AG09319 (cell line): ENCODE measurements at places on chromosomes 11 and 22.

DNA sequence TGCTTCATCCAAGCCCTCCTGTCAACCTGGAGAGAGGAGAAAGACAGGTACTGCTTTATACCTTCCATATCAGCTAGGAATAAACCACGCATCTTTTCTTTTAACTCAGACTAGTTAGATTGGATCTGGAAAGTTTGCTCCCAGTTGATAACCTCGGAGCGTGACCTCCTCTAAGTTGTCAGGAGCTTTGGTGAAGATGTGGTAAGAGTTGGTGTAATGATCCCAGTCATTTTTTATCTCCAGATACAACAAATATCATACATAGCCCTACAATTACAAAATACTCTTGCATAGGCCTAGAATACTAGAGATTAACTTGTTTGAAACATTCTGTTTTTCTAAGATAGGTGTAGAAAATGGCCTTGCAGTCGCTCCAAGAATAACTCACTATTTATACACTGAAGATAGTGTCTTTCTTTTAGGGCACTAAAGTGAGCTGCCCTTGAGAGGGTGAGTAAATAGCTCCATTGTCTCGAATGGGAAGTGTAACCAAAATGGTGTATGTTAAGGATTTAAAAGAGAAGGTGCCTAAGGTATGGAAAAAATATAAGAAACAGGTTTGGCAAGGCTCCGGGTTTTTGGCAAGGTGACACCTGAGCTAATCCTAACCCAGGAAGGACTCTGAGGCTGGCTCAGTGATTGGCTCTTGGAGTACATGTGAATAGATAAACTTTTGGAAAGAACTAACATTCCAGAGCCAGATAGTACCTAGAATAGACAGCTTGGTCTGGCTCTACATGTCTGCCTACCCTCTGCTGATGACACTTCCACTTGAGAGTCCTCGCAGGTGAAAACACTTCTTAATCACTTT lies 59.4 kb downstream of the GLYATL1 start:
- no peak for DNase-seq

- DNase-seq: no peak
Observed at GRCh38 chr11:134951305-134951700, 539.3 kb upstream of the B3GAT1 start.

DNA sequence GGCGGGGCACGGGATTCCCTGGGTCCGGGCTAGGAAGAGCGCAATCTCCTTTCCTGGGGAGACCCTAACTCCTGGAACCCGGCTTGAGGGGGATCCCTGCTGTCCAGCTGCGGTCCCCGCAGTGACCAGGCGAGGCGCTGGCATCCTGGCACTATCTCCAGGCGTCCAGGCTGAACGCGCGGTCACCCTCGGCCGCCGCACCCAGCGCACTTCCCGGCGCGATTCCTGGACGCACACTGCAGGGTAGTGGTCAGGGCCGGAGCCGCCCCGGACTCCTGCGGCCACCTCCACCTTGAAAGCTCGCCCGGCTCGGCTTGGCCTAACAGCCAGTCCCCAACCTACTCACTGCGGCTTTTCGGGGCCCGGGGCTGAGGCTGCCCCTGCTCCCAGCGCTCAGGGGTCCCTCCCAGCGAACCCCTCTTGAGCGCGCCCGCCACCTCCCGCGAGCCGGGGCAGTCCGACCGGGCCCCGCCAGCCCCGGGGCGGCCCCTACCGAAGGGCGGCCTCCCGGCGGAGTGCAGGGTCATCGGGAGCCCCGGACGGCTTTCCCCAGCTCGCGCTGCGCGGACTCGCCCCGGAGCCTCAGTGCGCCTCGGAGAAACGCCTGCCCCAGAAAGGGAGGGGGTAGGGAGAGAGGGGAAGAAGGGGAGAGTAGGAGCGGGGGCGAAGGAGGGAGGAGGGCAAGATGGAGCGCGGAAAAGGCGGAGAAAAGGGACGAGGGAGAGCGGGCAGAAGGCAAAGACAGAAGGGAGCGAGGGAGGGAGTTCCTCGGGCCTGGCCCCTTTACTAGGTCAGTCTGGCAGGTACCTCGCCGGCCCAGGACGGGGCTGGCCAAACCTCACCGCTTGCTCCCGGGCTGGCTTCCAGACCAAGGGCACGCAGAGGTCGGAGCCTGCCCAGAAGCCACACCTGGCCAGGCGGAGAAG lies 1.0 kb downstream of the POU2AF3 start:
- DNase-seq: no peak

GRCh38 chr11:68373189-68373814 lies 60.9 kb downstream of the LRP5 start:
- peak; percentile 69 for DNase-seq

- DNase-seq: no peak
Observed at GRCh38 chr11:43835104-43835503, 45.5 kb upstream of the ALKBH3 start.

DNA sequence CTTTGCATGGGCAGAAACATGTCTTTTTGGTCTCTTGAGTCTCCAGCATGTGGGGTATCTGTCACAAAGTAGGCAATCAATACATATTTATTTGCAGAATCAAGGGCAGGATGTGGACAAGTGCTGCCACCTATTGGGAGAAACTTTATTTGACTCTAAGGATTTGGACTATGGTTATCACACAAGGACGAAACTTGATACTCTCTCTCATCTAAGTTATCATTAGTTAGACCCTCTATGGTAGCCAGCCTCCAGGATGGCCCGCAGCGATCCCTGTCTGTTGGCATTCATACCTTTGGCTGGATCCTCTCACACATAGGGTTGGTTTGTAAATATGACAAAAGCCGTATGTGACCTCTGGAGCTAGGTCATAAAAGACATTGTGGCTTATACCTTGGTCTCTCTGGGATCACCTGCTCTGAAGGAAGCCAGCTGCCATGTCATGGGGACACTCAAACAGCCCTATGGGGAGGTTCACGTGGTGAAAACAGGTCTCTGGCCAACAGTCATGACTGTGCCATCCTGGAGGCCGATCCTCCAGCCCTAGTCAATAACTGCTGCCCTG lies 1.1 kb upstream of the FBXO7 start:
- DNase-seq: peak; percentile 23

DNA sequence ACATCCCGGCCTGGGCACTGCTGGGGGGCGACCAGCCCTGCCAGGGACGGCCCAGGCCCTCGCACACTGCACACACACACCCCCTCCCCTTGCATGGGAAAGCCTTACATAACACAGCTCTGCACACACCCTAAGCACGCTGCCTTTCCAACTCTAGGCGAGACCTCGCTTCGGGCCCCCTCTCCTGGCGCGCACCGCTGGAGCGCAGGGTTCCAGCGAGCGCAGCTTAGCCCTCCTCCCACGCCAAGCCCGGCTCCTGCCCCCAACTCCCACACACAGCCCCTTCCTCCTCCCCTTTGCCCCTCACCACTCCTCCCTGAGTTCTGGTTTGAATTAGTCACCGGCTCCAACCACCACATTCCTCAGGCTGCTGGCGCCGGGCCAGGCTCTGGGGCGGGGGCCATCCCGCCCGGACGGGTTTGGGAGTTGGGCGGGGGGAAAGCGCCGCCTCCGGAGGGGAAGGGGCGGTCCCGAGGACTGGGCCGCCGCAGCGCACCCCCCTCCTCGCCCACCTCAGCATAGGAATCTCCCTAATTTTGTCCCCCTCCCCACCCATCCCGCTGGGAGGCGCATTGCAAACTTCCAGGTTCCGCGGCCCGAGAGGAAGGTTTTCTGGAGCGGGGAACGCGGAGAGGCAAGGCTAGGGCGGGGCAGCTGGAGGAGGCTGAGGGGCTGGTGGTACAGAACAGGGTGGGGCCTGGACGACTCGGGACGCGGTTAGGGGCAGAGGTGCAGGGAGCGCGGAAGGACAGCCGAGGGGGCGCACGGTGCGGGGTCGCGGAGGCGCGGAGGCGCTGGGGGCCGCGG lies 966 bp downstream of the AHNAK start:
- DNase-seq: peak; percentile 86

DNA sequence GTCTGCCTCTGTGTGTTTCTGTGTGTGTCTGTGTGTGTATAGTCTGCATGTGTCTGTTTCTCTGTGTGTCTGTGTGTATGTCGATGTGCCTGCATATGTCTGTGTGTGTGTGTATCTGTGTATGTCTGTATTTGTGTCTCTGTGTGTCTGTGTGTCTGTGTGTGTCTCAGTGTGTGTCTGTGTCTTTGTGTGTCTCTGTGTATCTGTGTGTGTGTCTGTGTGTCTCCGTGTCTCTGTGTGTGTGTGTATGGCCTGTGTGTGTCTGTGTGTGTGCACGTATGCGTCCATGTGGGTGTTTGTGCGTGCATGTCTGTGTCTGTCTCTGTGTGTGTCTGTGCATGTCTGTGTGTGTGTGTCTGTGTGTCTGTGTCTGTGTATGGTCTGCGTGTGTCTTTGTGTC lies 439 bp downstream of the SNX32 start:
- no peak for DNase-seq

DNA sequence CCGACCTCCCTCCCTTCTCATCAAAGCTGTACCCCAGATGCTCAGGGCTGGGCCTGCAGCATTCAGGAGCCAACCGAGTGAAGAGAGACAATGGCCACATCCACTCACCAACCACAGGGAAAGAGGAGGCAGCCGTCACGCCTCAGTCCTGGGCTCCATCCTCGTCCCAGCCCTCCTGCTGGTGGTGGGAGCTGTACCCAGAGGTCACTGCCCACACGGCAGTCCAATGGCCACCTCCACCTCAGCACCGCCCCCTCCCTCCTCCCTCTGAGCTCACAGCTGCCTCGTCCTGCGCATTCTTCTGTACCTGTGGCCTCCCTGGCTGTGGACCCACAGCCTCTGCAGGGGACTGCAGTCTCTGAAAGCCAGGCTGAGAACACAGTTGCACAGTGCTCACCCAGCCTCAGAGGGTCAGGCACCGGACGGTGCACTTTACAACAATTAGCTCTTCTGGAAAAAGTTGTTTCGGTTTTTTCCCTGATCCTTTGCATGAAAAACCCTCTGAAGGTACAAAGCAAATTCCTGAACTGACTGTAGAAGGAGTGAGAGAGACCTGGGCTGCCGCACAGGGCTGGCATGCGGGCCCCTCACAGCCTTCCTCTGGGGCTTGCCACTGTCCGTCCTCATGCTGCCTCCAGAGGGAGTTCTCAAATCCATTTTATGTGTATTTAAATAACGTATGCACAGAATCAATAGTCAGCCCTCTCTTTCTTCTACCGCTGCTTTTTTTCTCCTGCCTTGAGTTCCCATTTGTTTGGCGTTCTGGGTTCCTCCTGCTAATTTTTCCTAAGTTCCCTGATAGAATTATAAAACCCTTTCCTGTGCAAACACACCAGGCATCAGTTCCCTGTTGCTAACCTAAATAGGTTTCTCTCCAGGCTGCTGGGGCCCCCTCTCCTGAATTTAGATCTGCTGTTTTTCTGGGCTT lies 52.7 kb downstream of the PHF21B start:
- DNase-seq: no peak

- no peak for DNase-seq
Observed at GRCh38 chr11:25057861-25058260, 561.0 kb downstream of the LUZP2 start.

GRCh38 chr22:49996119-49996517 lies 16.4 kb downstream of the IL17REL start:
- DNase-seq: no peak

- DNase-seq: no peak
Observed at GRCh38 chr11:970319-970871, 44.7 kb downstream of the AP2A2 start.

DNA sequence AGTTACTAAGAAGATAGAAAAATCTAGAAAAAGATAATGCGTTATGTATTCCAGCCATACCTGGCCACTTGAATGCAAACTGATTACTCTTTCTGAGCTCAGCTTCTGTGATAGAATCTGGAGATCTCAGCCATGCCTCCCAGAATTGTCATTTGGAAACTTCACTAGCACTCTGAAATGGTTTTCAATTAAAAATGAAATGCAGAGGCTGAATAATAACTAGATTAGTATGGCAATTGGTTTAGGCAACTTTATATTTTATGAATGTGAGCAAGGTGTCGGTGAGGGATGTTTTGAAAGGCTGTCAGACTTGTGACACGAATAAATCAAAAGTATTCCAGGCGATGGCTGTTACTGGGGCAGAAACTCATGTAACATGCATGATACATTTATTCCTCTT lies 128.8 kb upstream of the SORL1-AS1 start:
- DNase-seq: no peak

GRCh38 chr11:78820741-78821140 lies 246.1 kb upstream of the NARS2 start:
- DNase-seq: no peak

DNA sequence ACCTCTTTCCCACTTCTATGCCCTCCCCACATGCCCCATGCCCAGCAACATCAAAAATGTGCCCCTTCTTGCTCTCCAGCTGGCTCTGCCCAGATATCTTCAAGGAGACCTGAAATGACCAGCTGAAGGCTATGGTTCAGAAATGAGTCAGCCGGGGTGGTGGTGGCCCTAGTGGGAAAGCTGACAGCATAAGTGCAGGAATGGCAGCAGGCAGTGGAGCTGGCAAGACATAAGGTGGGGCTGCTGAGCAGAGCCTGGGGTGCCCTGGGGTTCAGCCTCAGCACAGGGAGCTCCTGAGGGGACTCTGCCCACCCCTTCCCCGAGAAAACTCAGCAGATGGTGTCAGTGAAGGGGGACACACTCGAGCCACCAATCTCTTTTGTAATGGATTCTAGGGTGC lies 593.4 kb downstream of the BUD13 start:
- no peak for DNase-seq

DNA sequence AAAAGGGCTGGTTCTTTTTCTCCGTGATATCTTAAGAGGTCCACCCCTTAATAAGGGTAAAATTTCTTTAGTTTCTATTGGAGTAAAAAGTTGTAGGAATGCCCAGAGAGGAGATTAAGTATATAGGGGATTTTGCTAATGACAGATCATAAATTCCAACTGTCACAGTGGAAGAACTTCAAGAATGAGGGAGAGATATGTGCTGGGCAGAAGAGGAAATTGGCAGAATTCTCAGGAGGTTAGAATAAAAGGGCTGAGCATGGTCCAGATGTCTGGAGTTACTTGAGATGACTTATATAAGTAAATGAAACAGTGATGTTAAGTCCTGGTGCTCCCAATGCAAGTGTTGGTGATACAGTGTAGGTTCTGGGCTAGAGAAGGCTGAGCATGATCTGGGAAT lies 417.6 kb upstream of the ARHGAP42 start:
- DNase-seq: no peak

GRCh38 chr11:32297611-32298011 lies 137.7 kb downstream of the WT1 start:
- DNase-seq: no peak

DNA sequence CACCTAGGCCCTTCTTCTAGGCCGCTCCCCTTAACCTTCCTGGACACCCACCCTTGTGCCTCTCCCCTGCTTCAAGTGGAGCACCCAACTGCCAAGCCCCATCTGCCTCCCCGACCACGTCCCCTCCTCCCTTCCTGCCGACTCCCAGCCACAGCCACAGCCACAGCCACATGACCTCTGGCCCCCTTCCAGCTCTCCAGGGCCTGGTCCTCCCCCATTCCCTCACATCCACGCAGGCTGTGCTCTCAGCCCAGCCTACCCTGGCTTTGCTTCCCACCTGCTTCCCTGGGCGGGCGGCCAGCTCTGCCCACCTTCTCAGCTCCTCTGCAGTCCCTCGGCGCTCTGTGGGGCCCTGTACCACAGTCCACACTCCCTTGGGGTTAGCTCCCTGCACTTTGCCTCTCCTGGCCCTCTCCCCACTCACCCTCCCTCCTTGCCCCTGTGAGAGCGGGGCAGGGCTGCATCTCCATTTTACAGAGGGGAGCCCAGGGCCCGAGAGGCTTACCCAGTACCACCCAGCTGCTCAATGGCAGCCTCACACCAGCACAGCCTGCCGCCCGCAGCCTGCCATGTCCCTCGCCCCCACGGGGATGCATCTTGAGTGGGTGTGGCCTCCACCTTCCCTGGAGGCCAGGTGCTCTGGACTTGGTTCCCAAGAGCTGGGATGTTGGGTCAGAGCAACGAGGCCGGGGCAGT lies 20.3 kb downstream of the PARVG start:
- DNase-seq: no peak
